ENCODE measurements at places on chromosomes 7 and 10. TPM values are rescaled to one million over a fixed set of nuclear protein-coding genes. Genes with fewer than 3 reads are reported as not detected.

CUBN gene
- total RNA-seq = 0.40 TPM

LFNG gene
- 34.2 TPM for total RNA-seq

REEP3 gene
- total RNA-seq = 22.5 TPM

STK31 gene
- total RNA-seq = 0.17 TPM

SLC25A28 gene
- 55.8 TPM for total RNA-seq

TMEM60 gene
- total RNA-seq = 10.3 TPM

- DNase-seq = no peak
These were observed 6.3 kb downstream of the NPFFR1 start for GRCh38 chr10:70277396-70278030.

GRCh38 chr7:141877365-141877764 is 36.1 kb upstream of the PRSS37 start:
- no peak for DNase-seq

- DNase-seq = no peak
These were observed 6.0 kb downstream of the TSC22D4 start for GRCh38 chr7:100472854-100473499.

GRCh38 chr10:125161707-125162119 is 1.4 kb upstream of the CTBP2 start:
- no peak for DNase-seq

DNA sequence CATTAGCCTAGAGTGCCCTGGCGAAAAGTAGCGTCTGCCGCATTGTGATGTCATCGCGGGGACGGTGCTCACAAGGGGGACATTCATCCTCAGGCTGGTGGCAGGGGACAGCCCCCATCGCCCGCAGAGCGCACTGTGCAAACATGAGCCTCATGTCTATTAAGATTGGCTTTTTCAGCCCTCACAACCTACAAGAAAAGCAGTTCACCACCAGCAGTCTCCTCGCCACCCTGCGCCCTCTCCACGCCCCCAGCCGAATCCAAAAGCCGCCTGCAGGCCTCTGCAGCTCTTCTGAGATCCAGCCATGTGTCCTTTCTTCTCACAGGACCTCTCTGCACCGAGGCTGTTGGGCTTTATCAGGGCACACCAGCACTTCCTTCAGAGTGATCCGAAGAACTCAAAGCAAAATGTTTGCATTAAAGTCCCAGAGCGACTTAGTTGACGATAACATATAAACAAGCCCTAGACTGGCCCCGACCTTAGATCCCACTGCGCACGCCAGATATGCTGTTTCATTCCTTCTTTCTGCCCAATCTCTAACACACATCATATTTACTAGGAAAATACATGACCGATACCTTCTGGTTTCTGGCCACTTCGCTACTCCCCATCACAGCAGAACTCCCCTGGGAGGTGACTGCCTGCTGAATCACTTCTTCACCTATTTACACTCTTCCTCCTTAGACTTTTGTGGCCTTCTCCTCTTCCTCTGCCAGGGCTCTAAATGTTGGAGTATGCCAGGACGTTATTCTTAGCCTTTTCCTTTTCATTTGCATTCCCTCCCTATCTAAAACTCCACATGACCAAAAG is 206.0 kb upstream of the SH2B2 start:
- no peak for DNase-seq

DNA sequence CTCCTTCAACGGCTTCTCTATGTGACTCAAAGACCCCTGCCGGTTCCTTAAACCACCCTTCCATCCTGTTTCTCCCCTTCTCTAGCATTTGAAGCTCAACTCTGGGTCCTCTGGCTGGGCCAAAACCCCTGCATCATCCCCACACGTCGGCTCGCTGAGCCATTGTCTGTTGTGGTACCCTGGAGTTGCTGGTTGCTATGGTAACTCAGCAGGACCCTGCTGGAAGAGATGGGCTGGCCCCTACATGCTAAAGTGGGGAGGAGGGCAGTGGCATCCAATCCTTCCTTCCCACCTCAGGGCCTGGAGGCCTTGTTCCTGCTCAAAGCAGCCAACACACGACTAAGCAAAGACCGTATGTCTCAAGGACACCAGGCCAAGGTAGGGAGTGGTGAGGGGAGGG is 452.5 kb downstream of the PLXNA4 start:
- no peak for DNase-seq

DNA sequence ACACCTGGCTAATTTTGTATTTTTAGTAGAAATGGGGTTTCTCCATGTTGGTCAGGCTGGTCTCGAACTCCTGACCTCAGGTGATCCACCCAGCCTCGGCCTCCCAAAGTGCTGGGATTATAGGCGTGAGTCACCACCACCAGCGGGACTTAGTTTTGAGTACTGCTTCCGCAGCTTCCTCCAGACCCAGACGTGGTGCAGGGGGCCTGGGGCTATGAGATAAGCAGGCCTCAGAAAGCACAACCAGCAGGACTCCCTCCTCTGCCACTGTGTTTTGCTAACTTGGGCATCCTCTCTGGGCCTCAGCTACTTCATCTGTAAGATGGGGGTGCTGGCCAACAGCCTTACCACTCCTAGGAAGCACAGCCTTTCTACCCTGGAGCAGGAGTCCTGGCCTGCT is 37.8 kb downstream of the GOLGA7B start:
- no peak for DNase-seq

All from activated CD4-positive, alpha-beta T cell treated with anti-CD3 and anti-CD28 coated beads, Interleukin-2, amount 10 ng/mL, durations not matched to agents 24 days and 14 days (primary cell).